Small intestine (tissue), 16 donors: ENCODE measurements at places on chromosomes 1 and 21.

GRCh38 chr1:161013488-161014230 lies 7.3 kb downstream of the F11R start:
- DNase-seq, result peak; percentile 100

GRCh38 chr1:10877894-10878293 lies 81.4 kb upstream of the CASZ1 start:
- DNase-seq, result no peak

- DNase-seq, result no peak
Observed at GRCh38 chr1:38043036-38043747, 3.4 kb downstream of the POU3F1 start.

DNA sequence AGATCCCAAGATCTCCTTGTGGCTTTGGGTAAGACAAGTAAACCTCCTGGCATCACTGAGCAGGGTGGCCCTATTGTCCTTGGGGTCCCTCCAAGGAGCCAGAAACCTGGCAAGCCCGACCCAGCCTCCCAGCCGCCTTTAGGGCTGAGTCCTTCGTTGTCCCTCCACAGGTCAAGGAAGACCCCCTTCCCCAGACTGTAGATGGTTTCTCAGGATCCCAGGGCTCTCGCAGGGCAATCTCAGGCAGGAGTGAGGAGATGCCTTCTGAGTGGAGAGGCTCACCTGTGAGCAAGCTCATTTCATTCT lies 71.6 kb upstream of the CSF3R start:
- no peak for DNase-seq

- peak; percentile 79 for DNase-seq
Observed at GRCh38 chr1:87331365-87332241, 2.9 kb downstream of the LMO4 start.

DNA sequence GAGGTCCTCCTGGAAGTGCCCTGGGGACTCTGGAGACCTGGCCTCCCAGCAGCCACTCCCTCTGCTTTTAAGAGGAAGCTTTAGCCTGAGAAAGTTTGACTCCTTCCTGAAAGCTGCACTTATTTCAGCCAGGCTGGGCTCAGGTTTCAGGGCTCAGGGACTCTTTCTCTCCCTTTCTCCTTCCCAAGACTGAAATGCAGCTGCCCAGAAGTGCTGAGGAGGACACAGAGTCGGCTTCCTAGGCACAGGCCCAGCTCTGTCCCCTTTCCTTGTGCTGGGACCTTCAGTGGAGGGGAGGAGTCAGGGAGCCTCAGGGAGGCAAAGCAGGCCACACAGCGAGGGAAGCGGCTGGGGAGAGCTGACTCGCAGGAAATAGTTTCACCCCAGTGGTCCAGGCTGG lies 137.3 kb downstream of the NAV1 start:
- DNase-seq, result peak; percentile 26

GRCh38 chr1:23530747-23531561 lies at the start of gene E2F2:
E2F2 (minus strand) TSS chr1:23531233; CDS start chr1:23530793, 440 bp downstream.
- DNase-seq, result peak; percentile 94

- no peak for DNase-seq
Observed at GRCh38 chr21:42350927-42351426, at the start of gene TFF2. TFF2 (minus strand) TSS chr21:42350994; CDS start chr21:42350957, 37 bp downstream.

DNA sequence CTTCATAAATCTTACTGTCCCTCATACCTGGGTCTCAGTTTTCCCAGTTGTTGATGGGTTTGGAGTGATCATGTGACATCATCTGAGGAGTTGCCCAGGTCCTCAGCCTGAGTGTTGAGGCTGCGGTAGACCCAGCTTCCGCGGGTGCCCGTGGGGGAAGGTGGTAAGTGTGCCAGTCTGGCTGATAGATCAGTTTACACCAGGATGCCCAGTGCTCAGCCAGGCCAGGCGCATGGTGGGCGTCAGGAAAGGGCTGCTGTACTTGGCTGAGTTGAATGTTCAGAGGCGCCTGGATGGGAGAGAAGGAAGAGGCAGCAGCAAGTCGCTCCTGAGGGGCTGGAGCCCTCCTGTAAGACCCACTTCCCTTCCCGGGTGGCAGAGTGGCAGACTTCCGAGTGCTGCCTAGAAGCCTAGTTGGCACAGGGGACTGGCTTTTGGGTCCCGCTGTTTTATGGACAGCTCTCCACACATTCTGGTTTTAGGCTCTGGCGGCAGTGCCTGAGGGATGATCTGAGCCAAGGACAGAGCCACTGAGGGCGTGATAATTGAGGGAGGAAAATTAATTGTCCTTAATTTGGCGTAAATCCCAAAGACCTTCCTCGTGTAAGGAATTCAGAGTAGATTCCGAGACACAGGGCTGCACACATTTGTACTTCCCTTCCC lies 35.8 kb downstream of the PTPRF start:
- DNase-seq, result no peak

GRCh38 chr1:99465176-99465900 lies 180.6 kb upstream of the PALMD start:
- no peak for DNase-seq

GRCh38 chr1:163709636-163710035 lies 387.9 kb downstream of the NUF2 start:
- DNase-seq, result no peak

DNA sequence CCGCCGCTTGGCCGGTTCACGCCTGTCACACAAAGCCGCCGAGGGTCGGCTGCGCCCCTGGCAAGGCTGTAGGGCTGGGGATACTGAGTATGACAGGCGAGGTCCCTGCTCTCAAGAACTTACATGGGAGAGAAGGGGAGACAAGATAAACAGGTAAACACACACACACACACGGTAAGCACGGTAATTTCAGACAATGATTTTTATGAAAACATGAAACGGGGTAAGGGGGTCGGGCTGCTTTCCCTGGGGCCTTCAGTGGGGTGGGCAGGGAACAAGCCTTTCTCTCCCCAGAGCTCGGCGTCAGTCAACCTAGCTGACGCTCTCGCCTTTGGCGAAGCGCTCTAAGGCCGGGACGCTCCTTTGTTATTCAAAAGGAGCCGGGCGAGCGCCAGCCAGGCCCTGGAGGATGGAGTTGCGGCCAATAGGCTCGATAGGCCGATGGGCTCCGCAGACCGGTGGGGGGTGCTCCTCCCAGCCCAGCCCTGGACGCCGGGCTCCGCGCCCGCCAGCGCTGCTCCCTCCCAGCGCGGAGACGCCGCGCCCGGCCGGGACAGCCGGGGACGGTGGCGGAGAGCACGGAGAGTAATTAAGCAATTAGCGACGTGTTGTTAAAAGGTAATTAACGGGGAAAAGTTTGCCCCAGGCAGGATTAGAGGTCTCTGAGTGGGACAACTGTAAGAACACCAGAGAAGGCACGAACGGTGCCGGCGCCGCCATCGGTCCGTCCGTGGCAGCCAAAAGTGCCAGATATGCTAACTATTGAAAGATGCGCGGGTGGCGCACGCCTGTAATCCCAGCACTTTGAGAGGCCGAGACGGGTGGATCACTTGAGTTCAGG lies 950 bp upstream of the INKA2 start:
- peak; percentile 20 for DNase-seq

DNA sequence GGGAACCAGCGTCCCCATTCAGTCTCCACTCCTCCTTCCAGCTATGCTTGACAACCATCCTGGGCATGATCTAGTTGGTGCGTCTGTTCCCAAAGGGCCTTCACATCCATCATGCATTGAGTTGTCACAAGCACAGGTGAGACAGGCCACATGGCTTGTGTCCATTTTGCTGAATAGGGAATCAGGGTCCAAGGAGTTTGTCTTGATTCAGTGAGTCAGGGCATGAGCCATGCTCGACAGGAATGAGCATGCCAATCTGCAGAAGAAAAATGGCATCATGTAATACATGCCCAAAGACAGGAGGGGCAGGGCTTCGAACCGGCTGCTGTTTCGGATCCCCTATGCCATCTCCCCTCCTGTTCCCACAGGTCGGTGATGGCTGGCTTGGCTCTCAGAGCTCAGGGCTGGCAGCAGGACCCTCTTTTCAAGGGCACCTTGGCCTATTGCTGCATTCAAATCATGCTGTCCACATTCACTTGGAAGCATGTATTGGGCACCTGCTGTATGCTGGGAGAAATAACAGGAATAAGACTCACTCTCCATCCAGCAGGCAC lies 44.5 kb downstream of the PKP1 start:
- DNase-seq, result no peak

DNA sequence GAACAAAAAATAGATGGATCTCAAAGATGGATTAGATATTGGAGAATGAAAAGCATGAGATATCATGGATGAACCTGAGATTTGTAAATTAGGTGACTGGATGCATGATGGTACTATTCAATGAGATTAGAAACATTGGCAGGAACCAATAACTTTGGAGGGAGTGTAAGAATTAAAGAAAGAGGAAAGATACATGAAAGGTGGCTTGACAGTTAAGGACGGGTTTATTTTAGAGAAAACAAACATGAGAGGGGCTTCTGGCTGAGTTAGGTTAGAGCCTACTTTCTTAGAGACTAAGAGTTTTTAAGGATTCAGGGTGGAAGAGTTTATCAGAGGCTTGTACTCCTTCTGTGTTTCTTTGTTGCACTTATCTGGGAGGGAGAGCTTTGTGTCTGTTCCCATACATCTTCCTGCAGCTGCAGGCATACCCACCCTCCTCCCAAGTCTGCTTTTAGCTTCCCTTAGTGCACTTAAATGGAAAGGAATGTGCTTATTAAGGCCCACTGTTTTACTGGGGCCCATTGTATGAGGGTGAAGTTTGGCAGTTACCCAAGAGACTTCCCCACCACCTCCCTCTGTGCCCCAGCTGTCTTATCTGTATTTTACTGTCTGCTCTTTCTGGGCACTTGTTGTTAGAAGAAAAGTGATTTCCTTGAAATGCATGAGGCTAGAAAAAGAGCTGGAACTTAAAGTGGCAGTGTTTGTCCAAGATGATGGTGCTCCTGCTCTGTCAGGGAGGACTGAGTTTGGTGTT lies 26.1 kb upstream of the CR2 start:
- no peak for DNase-seq

- no peak for DNase-seq
Observed at GRCh38 chr1:8443558-8444194, 125.8 kb downstream of the SLC45A1 start.

- DNase-seq, result no peak
Observed at GRCh38 chr1:114097109-114097508, 56.6 kb downstream of the SYT6 start.

- DNase-seq, result no peak
Observed at GRCh38 chr1:7264101-7264500, 478.8 kb downstream of the CAMTA1 start.

GRCh38 chr1:21257431-21258135 lies 32.7 kb downstream of the ECE1 start:
- DNase-seq, result no peak

DNA sequence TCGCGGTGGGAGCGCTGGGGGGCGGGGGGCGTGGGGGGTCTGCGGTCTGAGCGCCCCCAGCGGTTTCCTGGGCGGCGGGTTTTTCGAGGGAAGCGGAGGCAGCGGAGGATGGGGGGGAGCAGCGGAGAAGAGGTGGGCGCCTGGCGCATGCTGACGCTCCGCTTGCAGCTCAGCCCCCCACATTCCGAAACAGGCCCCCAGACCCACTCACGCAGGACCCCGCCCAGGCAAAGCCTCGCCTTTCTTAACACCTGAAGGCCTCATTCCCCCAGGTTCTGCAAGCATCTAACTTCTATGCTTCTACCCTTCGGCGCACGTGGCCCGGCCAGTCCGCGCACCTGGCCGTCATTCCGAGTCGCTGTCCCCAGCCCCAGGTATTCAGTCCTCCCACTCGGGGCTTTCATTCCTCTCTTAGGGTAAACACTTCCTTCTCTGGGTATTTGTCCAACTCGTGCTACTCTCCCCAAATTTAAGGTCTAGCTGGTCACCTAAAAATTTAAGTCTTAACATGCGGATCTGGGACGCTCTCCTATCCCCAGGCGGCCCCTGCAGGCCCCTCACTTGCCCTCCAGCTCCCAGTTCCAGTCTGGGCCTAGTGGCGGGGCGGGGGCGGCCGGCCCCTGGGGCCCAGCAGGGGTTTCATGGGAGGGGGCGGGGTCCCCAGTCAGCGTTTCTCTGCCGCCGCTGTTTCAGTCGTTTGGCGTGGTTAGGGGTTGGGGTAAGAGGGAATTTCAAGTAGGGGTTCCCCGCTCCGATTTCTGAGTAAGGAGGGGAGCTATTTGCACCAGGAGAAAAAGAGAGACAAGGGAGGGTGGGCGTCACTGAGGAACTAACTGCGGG lies 2.8 kb upstream of the ZBTB7B start:
- DNase-seq, result peak; percentile 78

GRCh38 chr1:47210666-47211065 lies 20.8 kb upstream of the PDZK1IP1 start:
- no peak for DNase-seq

DNA sequence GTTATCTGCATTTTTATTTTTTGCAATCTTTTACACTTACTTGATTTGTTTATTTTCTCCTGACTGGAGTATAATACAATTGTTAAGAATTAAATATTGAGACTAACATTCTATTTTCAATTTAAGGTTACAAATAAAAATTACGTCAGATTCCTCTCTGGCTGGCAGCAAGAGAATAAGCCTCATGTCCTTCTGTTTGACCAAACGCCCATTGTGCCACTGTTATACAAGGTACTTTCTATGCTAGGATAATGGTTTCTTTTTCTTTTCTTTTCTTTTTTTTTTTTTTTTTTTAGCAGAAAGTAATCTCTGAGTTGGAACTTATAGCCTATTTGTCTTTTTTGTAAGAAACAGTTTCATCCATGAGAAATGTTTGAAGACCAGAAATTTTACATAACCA lies 20.0 kb downstream of the DNAJC16 start:
- no peak for DNase-seq

GRCh38 chr1:178576841-178577240 lies 63.9 kb downstream of the TEX35 start:
- no peak for DNase-seq

DNA sequence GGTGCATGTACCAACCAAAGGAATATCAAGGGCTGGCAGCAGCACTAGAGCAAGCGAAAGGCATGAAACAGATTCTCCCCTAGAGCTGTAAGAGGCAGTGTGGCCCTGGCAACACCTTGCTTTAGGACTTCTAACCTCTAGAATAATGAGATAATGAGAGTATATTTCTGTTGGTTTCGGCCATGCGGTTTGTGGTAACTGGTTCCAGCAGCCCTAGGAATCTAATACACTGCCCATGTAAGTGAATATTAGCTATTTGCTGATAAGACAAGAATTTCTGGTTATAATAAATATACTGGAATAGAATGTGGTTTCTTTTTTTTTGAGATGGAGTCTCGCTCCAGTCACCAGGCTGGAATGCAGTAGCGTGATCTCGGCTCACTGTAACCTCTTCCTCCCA lies 199.4 kb downstream of the GABPA start:
- no peak for DNase-seq
